ENCODE measurements at places on chromosomes 2 and 18. TPM values are rescaled to one million over a fixed set of nuclear protein-coding genes. Genes with fewer than 3 reads are reported as not detected.

Gene CHMP1B
- 15.1 TPM for total RNA-seq

Gene FKBP7
- 5.6 TPM for total RNA-seq

Gene EVX2
- not detected for total RNA-seq

Gene ARHGAP28
- not detected for total RNA-seq

Gene CDC42EP3
- 63.1 TPM for total RNA-seq

Gene IL37
- not detected for total RNA-seq

Gene TAF4B
- 11.4 TPM for total RNA-seq

Gene DHRS9
- total RNA-seq, result 0.16 TPM

GRCh38 chr2:228657807-228658402, 476.4 kb upstream of the SPHKAP start:
- no peaks in the 10 kb centered on the region for H3K27me3 ChIP-seq
- H3K36me3 ChIP-seq, result no peaks in the 10 kb centered on the region
- H3K4me1 ChIP-seq, result no peaks in the 10 kb centered on the region
- H3K27ac ChIP-seq, result no peak overlapping the region
- H3K4me3 ChIP-seq, result no peak overlapping the region

- H3K36me3 ChIP-seq, result no peaks in the 10 kb centered on the region
- DNase-seq, result no peak
- H3K27ac ChIP-seq, result no peak overlapping the region
- no peaks in the 10 kb centered on the region for H3K27me3 ChIP-seq
- no peaks in the 10 kb centered on the region for H3K4me1 ChIP-seq
- no peak overlapping the region for H3K4me3 ChIP-seq
Measured at GRCh38 chr2:133138693-133139092, 429.6 kb downstream of the NCKAP5 start.

- DNase-seq, result peak; percentile 41
- H3K27ac ChIP-seq, result no peak overlapping the region
- H3K4me3 ChIP-seq, result no peak overlapping the region
- H3K36me3 ChIP-seq, result no peaks in the 10 kb centered on the region
Measured at GRCh38 chr2:157743051-157743450, 114.4 kb upstream of the ACVR1C start.

GRCh38 chr2:217618744-217619143, 384.1 kb downstream of the TNS1 start:
- H3K36me3 ChIP-seq, result no peaks in the 10 kb centered on the region
- H3K27me3 ChIP-seq, result 0 out of 2 replicates have a peak, but pooled peaks cover 1% of the 10 kb centered on the region
- no peak for DNase-seq
- H3K4me1 ChIP-seq, result no peaks in the 10 kb centered on the region

DNA sequence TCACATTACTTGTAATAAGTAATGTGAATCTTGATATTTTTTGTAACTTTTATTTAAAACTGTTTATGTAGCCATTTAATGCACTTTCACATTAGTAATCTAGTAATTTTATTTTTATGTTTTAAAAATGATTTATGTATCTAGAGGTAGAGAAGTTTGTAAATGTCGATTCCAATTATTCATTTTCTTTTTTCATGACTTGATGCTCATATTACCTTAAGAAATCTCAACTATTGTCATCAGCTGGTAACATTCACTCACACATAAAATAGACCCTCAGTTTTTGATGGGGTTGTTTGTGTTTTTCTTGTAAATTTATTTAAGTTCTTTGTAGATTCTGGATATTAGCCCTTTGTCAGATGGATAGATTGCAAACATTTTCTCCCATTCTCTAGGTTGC, 351.7 kb upstream of the CDH7 start:
- H3K27me3 ChIP-seq, result no peaks in the 10 kb centered on the region
- H3K4me1 ChIP-seq, result no peaks in the 10 kb centered on the region
- H3K36me3 ChIP-seq, result no peaks in the 10 kb centered on the region
- no peak overlapping the region for H3K4me3 ChIP-seq
- no peak overlapping the region for H3K27ac ChIP-seq

DNA sequence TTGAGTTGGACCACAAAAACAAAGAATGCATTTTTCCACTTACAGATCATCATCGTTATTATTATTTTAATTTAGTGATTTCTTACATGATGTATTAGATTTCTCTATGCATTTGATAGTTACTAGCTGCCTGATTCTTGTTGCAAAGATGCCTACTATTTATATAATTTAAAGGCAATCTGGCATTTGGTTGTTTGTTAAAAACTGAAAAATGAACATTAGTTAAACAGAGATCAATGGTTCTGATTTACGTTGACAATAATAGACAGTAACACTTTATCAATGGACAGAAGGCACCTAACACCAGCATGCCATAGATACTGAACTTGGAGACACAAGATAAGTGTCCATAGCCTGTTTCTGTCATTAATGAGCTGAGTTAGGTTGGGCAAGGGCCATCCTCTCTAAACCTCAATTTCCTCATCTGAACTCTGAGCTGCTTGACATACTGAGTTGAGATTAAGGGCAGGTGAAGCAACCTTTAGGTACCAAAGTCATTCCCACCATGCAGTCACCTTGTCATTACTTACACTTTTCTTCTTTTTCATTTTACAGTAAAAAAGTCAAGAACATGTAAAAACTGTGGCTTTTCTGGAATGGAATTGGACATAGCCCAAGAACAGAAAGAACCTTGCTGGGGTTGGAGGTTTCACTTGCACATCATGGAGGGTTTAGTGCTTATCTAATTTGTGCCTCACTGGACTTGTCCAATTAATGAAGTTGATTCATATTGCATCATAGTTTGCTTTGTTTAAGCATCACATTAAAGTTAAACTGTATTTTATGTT, 3.1 kb downstream of the CCL20 start:
- H3K36me3 ChIP-seq, result no peaks in the 10 kb centered on the region
- DNase-seq, result no peak
- H3K4me1 ChIP-seq, result no peaks in the 10 kb centered on the region
- no peak overlapping the region for H3K4me3 ChIP-seq
- no peak overlapping the region for H3K27ac ChIP-seq

- H3K4me1 ChIP-seq, result peaks cover 20% of the 10 kb centered on the region
- no peaks in the 10 kb centered on the region for H3K27me3 ChIP-seq
- H3K4me3 ChIP-seq, result no peak overlapping the region
- peak; percentile 21 for DNase-seq
- H3K36me3 ChIP-seq, result no peaks in the 10 kb centered on the region
Measured at GRCh38 chr2:58866040-58866439, 624.9 kb upstream of the FANCL start.

GRCh38 chr2:100237770-100238169, 84.5 kb downstream of the LONRF2 start:
- H3K36me3 ChIP-seq, result no peaks in the 10 kb centered on the region
- H3K27ac ChIP-seq, result no peak overlapping the region
- no peak for DNase-seq
- peaks cover 17% of the 10 kb centered on the region for H3K4me1 ChIP-seq

- H3K36me3 ChIP-seq, result no peaks in the 10 kb centered on the region
- no peaks in the 10 kb centered on the region for H3K27me3 ChIP-seq
- no peaks in the 10 kb centered on the region for H3K4me1 ChIP-seq
Measured at GRCh38 chr2:62817995-62818713, 112.6 kb downstream of the EHBP1 start.

GRCh38 chr18:79717059-79717458, 37.5 kb downstream of the CTDP1 start:
- no peak for DNase-seq
- no peak overlapping the region for H3K4me3 ChIP-seq
- H3K36me3 ChIP-seq, result peaks cover 23% of the 10 kb centered on the region
- H3K27ac ChIP-seq, result no peak overlapping the region
- no peaks in the 10 kb centered on the region for H3K4me1 ChIP-seq

GRCh38 chr2:130915595-130916437, 79.1 kb downstream of the ARHGEF4 start:
- no peaks in the 10 kb centered on the region for H3K4me1 ChIP-seq
- H3K4me3 ChIP-seq, result no peak overlapping the region
- no peak for DNase-seq
- no peak overlapping the region for H3K27ac ChIP-seq
- peaks cover 3% of the 10 kb centered on the region for H3K27me3 ChIP-seq
- no peaks in the 10 kb centered on the region for H3K36me3 ChIP-seq

DNA sequence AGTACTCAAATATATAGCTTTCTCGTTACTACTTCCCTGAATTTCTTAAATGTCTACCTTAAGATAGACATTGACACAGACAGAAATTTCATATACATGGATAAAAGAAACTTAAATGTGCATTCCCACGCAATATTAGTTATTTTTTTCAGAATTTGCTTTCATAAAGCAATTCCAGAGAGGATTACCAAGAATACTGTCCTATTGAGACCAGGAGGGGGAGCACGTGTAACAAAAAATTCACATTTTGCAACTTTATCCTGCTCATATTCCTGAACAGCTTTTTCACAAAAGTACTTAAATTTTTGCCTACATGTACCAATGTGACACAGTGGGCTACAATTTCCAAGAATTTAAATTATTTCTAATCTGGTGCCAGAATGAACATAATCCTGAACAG, 30.7 kb upstream of the ERCC3 start:
- H3K36me3 ChIP-seq, result peaks cover 1% of the 10 kb centered on the region
- no peaks in the 10 kb centered on the region for H3K4me1 ChIP-seq
- H3K4me3 ChIP-seq, result no peak overlapping the region
- no peak for DNase-seq

- peaks cover 11% of the 10 kb centered on the region for H3K4me1 ChIP-seq
- H3K27me3 ChIP-seq, result no peaks in the 10 kb centered on the region
- H3K27ac ChIP-seq, result no peak overlapping the region
- DNase-seq, result no peak
- H3K4me3 ChIP-seq, result no peak overlapping the region
Measured at GRCh38 chr2:11876436-11876835, 130.0 kb downstream of the LPIN1 start.

DNA sequence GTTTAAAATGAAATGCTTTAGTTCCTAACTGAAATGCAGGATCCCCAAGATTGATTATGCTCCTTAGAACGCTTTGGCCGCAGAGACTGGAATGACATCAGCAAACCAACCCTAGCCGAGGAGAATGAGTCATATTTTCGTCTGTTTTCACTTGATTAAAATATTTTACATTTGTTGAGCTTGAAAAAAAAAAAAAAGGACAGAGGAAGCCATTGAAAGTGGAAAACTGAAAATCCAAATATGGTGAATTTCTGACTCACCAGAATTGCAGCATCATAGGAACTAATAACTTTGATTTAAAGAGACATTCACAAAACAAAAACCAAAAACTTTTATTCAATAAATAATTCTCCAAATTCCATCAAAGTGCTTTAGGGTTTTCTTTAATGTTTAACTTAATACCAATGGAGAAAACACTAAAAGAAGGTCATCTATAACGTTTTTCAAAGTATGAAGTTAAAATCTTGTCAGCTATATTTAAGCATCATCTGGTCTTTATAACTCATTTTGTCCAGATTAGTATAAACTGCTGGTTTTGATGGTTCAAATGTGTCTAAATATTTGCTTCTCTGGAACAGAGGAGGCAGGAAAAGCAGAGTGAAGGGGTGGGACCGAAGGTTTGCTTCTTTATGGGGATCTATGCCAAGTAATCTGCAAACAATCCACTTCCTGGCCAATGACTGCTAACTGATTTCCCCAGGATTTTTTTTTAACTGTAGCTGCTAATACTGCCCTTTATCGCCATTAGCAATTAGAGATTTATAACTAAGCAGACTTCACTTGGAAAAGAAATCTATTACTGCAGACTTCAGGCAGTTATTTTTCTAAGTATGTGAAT, 30.9 kb upstream of the COL5A2 start:
- no peak overlapping the region for H3K27ac ChIP-seq
- no peaks in the 10 kb centered on the region for H3K36me3 ChIP-seq
- H3K27me3 ChIP-seq, result no peaks in the 10 kb centered on the region
- no peaks in the 10 kb centered on the region for H3K4me1 ChIP-seq
- DNase-seq, result no peak

GRCh38 chr2:38375696-38376345, 1.3 kb downstream of the ATL2 start:
- H3K36me3 ChIP-seq, result no peaks in the 10 kb centered on the region
- DNase-seq, result no peak
- H3K27me3 ChIP-seq, result no peaks in the 10 kb centered on the region
- peak overlapping the region; percentile 90 for H3K4me3 ChIP-seq
- H3K27ac ChIP-seq, result peak overlapping the region; percentile 92

GRCh38 chr2:35582637-35583036, 772.9 kb upstream of the CRIM1 start:
- H3K36me3 ChIP-seq, result no peaks in the 10 kb centered on the region
- H3K4me3 ChIP-seq, result no peak overlapping the region
- DNase-seq, result no peak

DNA sequence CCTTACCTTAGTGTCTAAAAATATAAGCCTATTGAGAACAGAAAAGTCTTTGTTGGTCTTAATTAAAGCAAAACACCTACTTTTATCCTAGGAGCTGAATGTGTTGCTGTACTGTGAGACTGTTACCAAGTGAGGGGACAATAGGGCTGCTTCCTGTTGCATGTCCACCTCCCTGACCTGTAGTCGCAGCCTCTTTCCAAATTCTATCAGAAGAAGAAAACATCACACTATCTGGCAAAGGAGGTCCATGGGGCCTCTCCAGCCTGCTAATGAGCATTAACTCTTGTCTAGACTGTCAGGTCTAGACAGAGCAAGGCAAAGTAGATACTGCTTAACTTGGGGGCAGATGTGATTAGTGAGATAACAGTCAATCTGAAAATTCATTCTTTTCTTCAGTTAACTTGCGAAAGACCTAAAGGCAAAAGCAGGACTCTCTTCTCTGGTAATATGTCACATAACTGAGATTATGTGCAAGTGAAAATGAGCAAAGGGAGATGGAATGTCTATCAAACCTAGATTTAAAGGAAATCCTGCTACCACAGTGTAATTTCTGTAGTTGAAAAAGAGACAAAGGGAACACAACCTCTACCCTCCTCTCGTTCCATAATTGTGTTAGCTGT, 66.9 kb downstream of the CDH20 start:
- H3K36me3 ChIP-seq, result no peaks in the 10 kb centered on the region
- no peak for DNase-seq
- no peaks in the 10 kb centered on the region for H3K4me1 ChIP-seq
- H3K27me3 ChIP-seq, result no peaks in the 10 kb centered on the region
- H3K27ac ChIP-seq, result no peak overlapping the region

DNA sequence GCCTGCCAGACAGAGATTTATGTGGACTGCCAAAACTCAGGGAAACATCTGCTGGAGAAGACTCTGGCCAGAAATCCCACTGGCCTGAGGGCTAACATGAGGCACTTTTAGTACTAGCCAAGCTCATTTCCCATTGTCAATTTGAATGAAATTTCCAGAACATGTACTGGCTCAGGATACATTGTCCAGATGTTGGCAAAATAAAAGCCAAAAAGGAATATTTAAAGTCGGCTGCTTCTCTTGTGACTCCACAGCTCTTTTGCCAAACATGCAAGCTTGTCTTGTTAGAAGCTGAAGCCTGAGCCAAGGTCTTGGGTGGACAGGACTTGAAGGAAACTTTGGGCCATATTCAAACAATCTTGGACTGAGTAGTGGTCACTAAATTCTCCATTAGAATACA, 215.5 kb downstream of the NCKAP5 start:
- no peaks in the 10 kb centered on the region for H3K27me3 ChIP-seq
- no peak for DNase-seq
- no peaks in the 10 kb centered on the region for H3K4me1 ChIP-seq
- H3K4me3 ChIP-seq, result no peak overlapping the region
- no peak overlapping the region for H3K27ac ChIP-seq

DNA sequence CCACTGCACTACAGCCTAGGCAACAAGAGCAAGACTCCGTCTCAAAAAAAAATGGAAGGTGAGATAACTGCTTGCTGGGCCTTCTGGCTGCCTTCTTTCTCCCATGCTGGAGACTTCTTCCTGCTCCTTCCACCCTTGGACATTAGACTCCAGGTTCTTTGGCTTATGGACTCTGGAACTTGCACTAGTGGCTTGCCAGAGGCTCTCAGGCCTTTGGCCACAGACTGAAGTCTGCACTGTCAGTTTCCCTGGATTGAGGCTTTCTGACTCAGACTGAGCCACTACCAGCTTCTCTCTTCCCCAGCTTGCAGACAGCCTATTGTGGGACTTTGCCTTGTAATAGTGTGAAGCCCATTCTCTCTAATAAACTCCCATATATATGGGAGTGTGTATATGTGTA, 118.5 kb upstream of the SLC14A2 start:
- no peaks in the 10 kb centered on the region for H3K36me3 ChIP-seq
- H3K4me3 ChIP-seq, result no peak overlapping the region
- no peak for DNase-seq
- no peaks in the 10 kb centered on the region for H3K4me1 ChIP-seq
- no peaks in the 10 kb centered on the region for H3K27me3 ChIP-seq
